MG63 (cell line): ENCODE measurements at places on chromosomes 16 and 17. TPM values are rescaled to one million over a fixed set of nuclear protein-coding genes. Genes with fewer than 3 reads are reported as not detected.

DNA sequence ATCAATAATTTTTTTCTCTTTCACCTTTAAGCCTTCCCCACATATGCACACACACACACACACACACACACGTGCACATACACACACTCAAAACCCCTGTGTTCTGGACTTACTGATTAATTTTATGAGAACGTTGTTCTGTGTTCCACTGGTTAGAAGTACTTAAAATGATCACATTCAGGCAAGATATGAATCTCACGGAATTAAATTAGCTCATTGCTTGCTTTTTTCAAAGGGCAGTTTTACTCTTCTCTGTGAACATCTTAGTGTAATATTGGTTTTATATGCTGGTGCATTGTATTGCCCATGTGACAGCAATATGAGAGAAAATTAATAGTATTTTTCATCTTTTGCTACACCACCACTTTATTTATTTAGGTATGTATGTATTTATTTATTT is 377.3 kb upstream of the RBFOX1 start:
- DNase-seq: no peak

DNA sequence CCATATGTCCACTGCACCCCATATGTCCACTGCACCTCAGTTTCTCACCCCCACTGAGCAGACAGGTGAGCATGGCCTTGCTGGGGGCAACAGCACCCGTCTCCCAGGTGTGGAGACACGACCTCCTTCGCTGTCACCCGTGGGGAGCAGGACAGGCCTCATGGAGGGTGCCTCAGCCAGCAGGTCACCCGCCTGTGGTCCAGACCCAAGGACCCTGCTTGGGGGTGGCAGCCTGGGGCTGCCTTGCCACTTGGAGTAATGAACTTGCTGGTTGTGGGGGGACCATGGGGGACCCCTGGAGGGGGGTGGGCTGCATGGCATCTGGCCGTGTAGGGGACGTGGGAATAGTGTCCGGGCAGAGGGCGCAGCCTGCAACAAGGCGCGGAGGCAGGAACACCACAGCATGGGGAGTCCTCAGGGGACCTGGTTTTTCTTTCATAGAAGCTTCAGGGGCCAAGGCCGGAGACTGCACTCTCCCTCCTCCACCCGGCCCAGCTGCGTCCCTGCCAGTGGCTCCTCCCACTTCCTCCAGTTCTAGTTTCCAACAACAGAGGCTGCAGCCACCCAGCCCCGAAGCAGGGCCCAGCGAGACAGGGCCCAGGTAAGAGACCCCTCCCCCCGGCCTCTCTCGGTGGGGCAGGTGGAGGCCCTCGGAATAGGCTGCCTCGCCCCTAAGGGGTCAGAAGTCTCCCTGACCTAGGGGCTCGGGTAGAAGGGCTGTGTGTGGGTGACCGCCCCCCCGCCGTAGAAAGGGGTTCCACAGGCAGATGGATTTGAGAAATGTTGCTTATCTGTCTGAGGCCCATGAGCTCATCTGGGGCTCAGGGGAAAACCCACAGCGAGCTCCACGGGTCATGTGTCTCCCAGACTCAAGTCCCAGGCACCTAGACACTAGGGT is at the start of gene NHLRC4:
Gene NHLRC4, plus strand, starts transcription at position 531 of the 898 bp plus-strand sequence. CDS start 1,043 bp downstream, outside the sequence.
- no peak for DNase-seq

DNA sequence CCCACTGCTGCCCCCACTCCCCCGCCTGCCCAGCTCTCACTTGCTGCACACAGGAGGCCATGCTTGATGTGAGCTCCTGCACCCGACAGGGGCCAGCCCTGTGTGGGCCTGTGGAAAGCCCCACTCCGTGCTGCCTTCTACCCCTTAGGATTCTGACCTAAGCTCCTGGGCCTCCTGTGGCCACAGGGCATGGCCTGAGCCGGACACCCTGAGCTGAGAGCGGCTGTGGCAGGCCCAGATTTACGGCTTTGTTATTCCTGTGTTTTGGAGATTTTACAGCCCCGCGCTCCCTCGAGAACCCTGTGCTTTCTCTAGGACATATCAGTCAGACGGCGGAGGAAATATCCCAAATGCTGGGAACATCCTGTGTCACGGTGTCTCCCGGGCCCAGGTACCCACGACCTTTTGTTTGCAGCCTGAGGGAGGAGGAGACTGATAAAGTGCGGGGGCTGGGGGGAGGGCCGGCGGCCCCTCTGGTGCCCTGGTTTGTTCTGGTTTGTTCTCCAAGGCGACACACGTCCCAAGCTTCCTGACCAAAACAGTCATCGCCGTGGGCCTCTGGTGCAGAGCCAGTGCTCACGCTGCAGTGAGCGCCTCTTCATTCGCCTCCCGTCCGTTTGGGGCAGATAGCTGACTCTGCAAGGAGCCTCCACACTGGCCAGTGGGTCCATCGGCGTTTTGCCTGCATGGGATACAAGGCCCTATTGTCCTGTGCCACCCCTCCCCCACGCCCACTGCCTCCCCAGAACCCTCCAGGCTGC is 363.4 kb downstream of the C16orf95 start:
- DNase-seq: no peak

- no peak for DNase-seq
Observed at GRCh38 chr16:69093974-69094373, 11.5 kb upstream of the HAS3 start.

DNA sequence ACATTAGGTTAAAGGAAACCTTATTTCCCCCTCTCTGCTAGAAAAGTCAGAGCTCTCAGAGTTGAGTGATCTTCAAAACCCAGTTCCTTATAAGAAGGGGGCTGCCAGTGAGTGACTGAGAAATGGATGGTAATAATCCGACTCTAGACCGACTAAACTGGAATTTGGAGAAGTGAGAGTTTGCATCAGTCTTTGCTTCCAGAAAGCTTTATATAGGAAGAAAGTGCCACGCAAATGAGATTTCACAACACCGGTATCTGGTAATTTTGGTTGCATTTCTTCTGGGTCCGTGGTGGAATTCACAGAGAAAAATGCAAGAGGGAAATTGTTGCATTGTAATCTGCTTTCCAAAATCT is 271.4 kb downstream of the MAF start:
- DNase-seq: no peak

- peak; percentile 92 for DNase-seq
Observed at GRCh38 chr17:76515274-76515949, 14.2 kb upstream of the RHBDF2 start.

GRCh38 chr16:35198223-35199199 is 1739.1 kb downstream of the TP53TG3F start:
- no peak for DNase-seq

DNA sequence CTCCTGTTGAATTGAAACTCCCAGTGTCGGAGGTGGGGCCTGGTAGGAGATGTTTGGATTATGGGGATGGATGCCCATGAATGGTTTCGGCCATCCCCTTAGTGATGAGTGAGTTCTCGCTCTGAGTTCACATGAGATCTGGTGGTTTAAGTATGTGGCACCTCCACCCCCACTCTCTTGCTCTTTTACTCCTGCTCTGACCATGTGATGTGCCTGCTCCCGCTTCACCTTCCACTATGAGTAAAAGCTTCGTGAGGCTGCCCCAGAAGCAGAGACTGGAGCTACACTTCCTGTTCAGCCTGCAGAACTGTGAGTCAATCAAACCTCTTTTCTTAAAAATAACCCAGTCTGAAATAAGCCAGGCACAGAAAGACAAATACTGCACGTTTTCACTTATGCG is 512.4 kb downstream of the HS3ST4 start:
- no peak for DNase-seq

DNA sequence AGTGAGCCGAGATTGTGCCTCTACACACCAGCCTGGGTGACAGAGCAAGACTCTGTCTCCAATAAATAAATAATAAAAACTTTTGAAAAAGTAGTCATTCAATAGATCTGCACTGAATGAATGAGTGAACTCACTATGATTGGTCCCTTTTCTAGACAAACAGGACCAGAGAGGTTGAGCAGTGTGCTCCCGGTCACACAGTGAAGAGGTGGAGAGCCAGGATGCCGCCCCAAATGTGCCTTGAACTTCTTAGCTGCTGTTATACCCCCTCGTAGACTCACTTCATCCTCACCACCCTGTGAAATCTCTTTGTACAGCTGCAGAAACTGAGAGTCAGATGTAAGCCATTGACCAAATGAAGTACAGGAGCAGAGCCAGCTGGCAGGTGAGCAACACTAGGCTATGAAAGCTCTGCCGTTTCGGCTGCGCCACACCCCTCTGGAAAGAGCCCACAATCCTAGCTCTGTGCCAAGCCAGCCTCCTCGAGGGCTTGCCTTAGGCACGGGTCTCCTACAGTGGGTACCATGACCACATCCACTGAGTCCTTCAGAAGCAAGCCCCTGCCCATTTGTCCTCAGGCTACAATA is 7.8 kb upstream of the KIAA0513 start:
- DNase-seq: peak; percentile 23

DNA sequence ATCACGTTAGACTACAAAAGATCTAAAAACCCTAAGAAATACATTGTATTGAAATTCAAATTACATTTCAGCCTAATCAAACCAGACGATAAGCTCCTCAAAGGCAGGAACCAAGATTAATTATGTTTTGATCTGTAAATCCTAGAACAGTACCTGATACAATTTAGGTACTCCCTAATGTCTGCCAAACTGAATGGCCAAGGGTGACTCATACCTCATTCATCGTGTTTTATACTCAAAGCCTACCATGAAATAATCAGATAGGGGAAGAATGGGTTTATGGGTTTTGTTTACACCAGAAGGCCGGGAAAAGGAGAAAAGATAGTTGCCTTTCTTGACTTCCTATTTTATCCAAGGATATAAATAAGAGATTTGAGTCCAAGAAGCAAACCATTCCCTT is 19.3 kb downstream of the MMD start:
- DNase-seq: no peak

DNA sequence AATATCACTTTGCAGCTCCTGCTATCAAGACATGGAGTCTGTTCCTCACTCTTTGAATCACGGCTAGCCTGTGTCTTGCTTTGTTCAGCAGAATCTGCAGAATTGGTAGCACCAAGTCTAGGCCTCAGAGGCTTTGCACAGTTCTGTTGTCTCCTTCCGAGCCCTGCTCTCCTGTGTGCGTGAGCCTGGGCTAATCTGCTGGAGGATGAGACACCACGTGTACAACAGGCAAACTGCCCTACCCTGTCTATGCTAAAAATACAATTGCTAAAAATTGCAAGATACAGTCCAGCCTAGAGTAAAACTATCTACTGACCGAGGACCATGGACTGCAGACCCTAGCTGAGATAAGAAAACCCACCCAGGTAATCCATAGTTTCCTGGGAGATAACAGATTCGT is 484.7 kb downstream of the NPIPA7 start:
- no peak for DNase-seq

DNA sequence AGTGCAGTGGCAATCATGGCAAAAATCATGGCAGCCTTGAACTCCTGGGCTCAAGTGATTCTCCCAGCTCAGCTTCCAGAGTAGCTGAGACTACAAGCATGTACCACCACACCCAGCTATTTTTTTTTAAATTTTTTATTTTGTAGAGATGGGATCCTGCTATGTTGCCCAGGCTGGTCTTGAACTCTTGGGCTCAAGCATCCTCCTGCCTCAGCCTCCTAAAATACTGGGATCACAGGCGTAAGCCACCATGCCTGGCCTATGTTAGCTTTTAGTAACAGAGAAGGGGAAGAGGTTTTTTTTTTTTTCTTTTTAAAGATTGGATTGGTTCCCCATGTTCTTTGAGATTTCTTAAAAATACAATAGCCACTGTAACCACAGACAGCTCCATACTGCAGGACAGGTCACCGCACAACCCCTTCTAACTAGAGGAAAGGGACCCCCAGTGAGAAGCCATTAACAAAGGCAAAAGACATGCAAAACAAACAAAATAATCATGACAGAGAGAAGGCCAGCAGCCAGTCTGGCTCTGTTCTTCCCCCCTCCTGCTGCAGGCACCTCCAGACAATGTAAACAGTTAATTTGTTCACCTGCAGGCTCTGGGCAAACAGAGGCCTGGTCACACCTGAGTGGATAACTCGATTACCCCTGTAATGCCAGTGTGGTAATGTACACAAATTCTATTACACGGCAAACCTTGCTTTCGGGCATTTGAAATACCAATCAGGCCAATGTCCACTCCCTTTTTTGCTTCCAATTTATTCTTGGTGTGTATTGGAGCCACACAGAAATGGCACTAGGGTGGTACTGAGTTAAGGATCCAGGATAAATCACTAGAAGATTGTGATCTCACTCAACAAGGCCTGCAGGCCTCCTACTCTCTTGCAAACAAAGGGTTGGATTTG is 52.9 kb downstream of the SNX11 start:
- no peak for DNase-seq

DNA sequence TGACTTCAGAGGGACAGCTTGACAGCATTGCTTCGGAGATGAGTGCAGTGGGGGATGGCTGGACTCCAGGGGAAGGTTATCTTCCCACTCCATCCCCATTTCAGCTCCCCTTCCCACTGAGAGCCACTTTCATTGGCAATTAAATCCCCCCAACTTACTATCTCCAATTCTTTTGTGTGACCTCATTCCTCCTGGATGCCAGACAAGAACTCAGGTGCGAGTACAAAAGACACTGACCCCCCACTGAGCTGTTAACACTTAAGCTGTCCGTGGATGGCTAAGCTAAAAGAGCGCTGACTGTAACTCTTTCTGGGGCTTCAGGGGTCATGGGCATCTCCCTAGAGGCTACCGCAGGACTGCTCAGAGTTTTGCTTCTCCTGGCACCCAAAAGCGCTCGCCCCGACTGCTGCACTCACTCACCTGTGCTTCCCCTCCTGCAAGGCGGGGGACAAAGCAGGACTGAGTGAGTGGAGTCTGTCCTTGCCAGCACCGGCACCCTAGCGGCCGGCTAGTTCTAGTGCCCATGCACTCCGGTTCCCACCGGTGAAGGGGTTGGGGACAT is 44.8 kb upstream of the FBXO47 start:
- DNase-seq: no peak

MRPL38 gene
- total RNA-seq: 75.8 and 100 TPM in 2 replicates

RGS9 gene
- total RNA-seq: 0.53 TPM in 1 of 2 replicates, not detected in the other

RFWD3 gene
- total RNA-seq: 17.4 and 20.2 TPM in 2 replicates

SPECC1 gene
- 12.7 and 13.7 TPM in 2 replicates for total RNA-seq

EVI2A gene
- 0.39 and 0.66 TPM in 2 replicates for total RNA-seq

TOM1L1 gene
- 13.9 and 46.3 TPM in 2 replicates for total RNA-seq

C16orf96 gene
- total RNA-seq: not detected in 2 replicates

CACNG5 gene
- total RNA-seq: not detected in 2 replicates

ACSM2A gene
- total RNA-seq: not detected in 2 replicates

HID1 gene
- not detected in 2 replicates for total RNA-seq

ABCC11 gene
- total RNA-seq: not detected in 2 replicates
